ENCODE measurements at places on chromosomes 11 and 22.
A peak's percentile ranks its signal among the peaks of the same experiment; 100 is the strongest.

DNA sequence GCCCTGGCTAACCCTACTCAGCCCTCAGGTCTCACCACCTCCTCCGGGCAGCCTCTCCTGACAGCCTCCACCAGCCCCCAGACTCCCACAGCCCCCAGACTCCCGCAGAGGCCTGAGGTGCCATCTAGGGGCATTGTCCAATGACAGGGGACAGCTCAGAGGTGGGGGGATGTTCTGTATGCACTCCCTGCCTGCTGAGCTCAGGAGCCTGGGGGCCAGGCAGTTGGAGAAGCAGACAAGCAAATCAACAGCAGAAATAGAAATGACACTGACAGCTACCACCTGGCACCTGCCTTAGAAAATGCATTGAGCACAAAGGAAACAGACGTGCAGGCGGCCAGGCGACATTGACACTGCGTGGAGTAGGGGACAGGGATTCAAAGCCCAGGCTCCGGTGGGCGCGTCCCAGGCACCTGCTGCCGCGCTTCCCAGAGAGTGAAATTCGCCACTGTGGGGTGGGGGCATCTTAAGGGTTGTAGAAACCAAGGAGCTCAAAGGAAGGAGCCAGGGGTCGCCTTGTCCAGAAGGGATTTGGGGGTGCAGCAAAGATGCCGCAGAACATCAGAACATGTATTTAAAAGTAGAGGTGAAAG is 22.5 kb upstream of the WNT7B start:
- DNase-seq: no peak

DNA sequence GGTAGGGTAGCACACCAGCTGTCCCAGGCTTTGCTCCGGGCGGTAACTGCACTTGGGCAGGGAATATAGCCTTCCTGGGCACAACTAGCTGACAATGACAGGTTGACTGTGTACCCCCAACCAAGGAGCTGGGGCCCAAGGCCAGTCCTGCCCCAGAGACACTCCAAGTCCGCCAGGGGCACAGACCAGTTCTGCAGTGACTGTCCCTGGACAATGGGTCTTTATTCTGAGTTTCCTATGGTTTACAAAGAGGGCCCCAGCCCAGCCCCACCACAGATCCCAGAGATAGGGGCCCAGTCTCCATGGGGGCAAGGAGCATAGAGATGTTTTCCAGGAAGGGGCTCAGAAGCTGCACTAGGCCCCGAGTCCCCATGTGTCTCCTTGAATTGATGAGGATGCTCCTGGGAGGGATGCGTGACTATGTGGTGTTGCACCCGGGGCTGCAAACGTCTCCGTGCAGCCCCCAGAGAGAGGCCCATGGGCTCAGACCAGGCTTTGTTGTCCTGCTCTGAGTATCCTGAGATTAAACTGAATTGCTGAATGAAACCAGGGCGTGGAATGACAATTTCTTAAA is 48.4 kb downstream of the CD6 start:
- DNase-seq: no peak

- DNase-seq: peak; percentile 31
Observed at GRCh38 chr11:111183706-111184105, 61.8 kb upstream of the POU2AF2 start.

GRCh38 chr11:119115484-119116234 is 5.7 kb upstream of the HINFP start:
- DNase-seq: no peak

- no peak for DNase-seq
Observed at GRCh38 chr22:43277987-43278601, 65.1 kb downstream of the SCUBE1 start.

DNA sequence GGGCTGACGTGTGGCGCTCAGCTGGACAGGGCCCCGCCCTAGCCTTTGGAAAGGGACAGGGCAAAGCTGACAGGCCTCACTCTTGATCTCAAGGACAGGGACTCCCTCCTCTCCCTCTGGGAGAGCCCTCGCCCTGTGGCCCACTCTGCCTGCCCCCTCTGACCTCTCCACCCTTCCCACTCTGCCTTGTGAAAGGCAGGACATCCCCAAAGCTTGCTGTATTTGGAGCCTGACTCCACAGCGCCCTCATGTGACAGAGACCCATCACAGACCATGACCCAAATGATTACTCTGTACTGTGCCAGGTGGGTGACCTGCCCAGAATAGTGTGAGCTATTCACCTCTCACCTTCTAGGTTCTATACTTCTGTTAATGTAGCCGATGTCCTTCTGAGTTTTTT is 18.8 kb downstream of the P2RY2 start:
- peak; percentile 52 for DNase-seq

- DNase-seq: no peak
Observed at GRCh38 chr11:95279921-95280868, 49.2 kb upstream of the SESN3 start.

DNA sequence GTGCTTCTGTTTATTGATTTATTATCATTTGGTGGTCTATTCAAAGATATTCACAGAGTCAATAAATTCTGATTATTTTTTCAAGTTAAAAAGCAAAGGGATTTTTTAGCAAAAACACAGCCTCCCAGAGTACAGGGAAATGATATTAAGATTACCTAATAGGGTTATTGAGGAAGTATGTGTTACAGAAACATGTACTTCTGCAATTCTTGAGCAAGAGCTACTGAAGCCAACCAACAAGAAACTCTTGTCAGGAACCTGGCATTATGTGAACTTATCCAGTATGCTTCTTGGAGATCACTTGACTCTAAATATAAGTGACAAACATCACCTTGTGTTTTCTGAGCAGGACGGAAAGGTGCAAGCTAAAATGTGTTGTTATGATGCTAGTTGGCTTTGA is 42.0 kb upstream of the CARD18 start:
- DNase-seq: peak; percentile 31

- peak; percentile 78 for DNase-seq
Observed at GRCh38 chr11:112795142-112795815, 165.9 kb upstream of the NCAM1 start.

DNA sequence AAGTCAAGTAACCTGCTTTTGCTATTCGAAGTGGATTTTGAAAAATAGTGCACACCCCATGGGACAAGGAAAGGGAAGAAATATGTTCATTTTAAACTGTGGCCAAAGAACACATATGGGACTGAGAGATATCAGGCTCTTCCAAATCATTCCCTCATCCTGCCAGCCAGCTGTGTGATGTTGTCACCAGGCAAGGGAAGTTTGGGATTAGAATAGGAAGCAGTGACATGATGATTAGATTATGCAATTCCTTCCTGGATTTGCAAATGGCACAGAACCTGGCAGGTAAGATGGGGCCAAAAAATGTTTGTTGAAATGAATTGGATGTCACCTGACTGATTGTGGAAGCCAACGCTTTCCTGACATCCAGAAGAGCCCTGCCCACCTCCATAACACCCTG is 4.9 kb upstream of the SCN3B start:
- no peak for DNase-seq

- no peak for DNase-seq
Observed at GRCh38 chr11:59088162-59088561, 2.1 kb downstream of the GLYATL1B start.

DNA sequence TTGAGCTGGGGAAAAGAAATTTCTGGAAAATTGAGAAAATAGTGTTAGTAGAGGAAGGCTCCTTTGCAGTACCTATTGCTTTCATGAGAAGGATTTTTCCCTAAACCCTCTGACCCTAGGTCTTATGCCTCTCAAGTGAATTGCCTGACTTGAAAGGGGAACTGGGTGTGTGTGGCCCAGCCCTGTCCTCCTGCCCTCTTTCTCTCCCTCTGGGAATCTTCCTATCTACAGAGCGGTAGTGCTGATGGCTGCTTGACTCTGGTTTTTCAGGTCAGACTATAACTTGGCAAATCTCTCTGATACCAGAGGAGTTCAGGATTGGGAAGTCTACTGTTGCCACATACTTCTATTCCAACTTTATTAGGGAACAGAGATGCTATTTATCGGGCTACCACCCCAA is 19.2 kb downstream of the CAVIN3 start:
- DNase-seq: no peak

DNA sequence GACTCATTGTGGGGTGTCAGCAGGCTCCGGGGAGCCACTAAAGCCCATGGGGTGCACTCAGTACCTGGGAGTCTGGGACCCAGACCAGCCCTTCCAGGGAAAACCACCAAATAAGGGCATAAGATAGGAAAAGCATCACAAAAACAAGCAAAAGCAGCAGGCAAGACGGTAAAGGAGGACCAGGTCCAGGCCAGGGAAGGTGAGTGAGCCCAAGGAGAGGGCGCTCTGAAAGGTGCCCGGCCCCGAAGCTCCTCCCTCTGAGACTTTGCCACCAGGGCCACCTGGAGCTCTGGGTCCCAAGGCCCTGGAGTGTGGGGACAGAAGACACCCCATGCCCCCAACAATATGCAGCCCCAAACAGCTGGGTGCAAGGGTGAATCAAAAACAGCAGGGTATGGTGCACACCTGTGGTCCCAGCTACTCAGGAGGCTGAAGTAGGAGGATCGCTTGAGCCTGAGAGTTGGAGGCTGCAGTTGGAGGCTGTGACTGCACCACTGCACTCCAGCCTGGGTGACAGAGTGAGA is 5.2 kb upstream of the IL17REL start:
- no peak for DNase-seq

DNA sequence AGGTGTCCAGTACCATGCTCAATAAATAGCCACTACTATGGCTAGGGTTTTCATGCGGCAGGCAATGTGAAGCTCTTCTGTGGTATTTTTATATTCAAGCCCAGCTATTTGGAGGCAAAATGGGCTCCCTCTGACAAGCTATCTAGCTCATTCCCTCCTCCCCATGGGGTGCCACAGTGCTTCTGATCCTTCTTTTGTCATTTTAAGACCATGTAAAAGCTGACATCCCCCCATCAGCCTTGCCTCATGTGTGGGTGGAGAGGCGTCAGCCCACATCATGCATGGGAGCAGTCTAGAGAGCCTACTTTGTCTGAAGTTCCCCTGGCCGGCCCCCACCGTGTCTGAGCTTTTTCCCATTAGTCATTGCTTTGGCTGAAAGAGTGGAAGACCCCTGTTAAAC is 59.8 kb downstream of the NAV2 start:
- no peak for DNase-seq

DNA sequence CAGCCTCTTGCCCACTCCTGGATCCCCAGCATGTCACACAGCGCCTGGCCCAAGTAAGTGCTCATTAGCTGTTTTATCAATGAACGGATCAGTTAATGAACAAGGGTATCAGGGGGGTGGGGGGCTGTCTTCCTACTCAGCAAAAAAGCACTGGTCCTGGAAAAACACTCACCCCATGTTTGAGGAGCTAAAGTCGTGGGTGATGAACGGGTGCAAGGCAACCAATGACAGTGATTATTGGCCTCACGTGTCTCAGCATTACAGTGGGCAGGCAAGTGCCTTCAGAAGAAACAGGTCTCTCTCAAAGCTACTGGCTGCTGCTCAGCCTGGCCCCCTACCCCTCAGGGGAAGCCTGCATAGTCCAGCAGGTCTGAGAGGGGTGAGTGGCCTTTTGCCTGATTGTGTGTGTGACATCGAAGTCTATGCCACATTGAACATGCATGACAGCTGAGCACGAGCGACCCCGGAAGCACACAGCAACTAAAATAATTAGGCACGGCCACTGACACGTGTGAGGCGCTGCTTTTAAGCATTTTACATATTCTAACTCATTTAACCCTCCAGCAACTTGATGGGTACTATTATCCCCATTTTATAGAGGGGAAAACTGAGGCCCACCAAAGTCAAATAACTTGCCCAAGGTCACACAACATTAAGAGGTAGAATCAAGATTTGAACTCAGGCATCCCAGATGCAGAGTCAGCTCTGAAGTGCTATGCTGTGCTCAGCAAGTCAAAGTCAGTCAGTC is 2.6 kb upstream of the MS4A10 start:
- DNase-seq: no peak

DNA sequence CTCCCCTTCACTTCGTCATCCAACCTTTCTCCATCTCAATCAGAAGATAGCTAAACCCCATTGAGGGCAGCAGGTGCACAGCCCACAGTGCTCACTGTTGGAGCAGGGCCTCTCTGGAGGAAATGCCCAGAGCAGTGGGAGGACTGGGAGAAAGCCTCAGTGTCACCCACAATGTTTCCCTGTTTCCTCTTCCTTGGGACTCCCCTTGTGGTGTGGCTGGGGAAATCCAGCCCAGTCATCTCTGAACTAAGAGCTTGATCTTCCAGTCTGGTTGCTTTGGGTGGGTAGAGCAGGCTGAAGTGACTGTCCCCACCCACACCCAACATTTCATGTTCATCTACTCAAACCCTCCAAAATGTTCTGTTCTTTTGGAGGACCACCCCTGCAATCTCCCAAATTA is 29.8 kb upstream of the EED start:
- DNase-seq: no peak

DNA sequence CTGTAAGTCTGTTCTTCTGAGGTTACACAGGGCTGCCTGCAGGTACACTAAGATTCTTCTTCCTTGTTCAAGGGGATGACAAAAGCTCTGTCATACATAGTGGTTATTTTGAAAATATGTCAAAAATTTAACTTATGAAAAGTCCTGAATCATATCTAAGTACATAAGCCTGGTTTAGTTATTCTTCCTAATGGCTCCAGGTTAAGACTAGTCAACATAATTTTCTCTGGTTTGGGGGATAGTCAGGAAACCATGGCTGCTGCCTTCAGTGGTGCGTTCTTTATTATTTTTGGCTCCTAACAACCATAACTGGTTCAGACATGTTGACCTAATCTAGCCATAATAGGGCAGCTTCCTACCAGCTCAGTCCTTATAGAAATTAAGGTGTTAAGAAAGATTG is 257.4 kb upstream of the DDI1 start:
- DNase-seq: no peak

DNA sequence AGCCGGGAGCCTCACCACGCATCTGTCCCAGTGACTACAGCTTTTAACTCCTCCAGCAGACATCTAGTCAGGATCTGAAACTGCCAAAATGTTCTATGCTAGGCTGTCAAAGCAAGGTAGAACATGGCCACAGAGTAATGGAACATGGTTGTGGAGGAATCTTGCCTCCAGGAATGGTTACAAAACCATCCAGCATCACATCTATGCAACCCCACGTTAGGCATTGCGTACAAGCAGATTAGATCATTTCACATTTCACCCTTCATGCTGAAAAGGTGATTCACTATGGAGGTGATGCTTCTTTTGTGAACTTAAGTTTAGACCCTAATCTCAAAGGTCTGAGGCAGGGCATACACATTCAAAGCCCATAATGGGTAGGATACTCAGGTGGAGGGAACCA is 103.0 kb downstream of the PARVA start:
- no peak for DNase-seq

- peak; percentile 72 for DNase-seq
Observed at GRCh38 chr11:11027288-11027687, 169.4 kb upstream of the ZBED5 start.

DNA sequence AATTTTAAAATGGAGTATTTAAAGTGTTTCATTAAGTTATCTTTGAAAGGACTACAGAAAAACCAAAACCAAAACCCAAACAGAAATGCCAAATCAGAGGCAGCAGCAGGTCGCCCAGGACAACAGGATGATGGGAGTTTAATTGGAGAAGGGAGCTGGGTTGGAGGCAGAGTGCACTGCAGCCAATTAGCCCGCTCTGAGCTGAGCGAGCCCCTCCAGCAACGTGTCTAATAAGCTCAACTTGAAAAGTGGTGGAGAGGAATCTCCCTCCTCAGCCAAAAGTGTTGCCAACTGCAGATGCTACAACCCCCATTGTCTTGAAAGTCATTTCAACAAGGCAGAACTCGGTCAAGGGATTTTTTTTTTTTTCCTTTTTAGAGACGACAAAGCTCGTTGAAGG is 323.9 kb downstream of the CADM1 start:
- no peak for DNase-seq

- no peak for DNase-seq
Observed at GRCh38 chr22:42346722-42347121, 76.3 kb upstream of the TCF20 start.

Data from GM03348 (cell line).